ENCODE measurements at places on chromosomes 12 and 14.

DNA sequence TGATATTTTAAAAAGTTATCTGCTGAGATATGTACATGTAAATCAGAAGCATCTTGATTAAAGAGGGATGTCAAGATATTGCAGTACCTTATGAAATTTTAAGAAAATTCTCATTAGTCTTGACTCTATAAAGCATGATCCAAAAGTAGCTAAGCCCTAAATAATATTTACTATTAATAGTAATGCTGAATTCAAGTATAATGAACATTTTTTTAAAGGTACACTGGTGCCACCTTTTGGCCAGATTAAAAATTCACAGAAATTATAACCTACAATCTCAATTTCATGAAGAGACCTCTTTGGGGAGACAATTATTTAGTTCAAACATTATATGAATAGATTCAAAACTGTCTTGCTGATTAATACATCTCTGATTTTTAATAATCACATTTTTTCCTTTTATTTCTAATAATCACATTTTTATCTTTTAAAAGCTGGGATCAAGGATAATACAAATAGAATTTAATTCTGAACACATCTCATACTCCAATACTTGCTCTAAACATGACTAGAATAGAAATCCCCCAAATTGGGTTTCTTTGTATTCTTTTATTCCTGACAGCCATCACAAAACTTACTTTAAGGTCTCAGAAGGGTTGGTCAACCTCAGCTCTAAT is 13.4 kb downstream of the AKAP5 start:
- no peak overlapping the region for H3K27ac ChIP-seq
- no peak overlapping the region for H3K4me3 ChIP-seq
- H3K36me3 ChIP-seq = no peaks in the 10 kb centered on the region
- DNase-seq = no peak
- no peaks in the 10 kb centered on the region for H3K27me3 ChIP-seq
- H3K4me1 ChIP-seq = peaks cover 3% of the 10 kb centered on the region

- no peak overlapping the region for H3K4me3 ChIP-seq
- DNase-seq = no peak
- H3K27me3 ChIP-seq = no peaks in the 10 kb centered on the region
- peak overlapping the region; percentile 99 for H3K27ac ChIP-seq
- H3K36me3 ChIP-seq = no peaks in the 10 kb centered on the region
Observed at GRCh38 chr14:68553311-68553710, 239.6 kb downstream of the ZFP36L1 start.

DNA sequence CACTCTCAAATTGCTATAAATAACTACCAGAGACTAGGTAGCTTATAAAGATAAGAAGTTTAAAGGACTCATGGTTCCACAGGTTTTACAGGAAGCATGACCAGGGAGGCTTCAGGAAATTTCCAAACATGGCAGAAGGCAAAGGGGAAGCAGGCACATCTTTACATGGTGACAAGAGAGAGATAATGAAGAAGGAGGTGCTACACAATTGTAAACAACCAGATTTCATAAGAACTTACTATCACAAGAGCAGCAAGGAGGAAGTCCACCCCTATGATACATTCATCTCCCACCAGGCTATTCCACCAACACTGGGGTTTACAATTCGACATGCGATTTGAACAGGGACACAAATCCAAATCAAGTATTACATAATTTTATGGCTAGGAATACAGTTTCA is 257.7 kb downstream of the BTG1 start:
- H3K27me3 ChIP-seq = no peaks in the 10 kb centered on the region
- H3K4me1 ChIP-seq = no peaks in the 10 kb centered on the region
- no peaks in the 10 kb centered on the region for H3K36me3 ChIP-seq
- DNase-seq = no peak
- no peak overlapping the region for H3K27ac ChIP-seq
- H3K4me3 ChIP-seq = no peak overlapping the region

DNA sequence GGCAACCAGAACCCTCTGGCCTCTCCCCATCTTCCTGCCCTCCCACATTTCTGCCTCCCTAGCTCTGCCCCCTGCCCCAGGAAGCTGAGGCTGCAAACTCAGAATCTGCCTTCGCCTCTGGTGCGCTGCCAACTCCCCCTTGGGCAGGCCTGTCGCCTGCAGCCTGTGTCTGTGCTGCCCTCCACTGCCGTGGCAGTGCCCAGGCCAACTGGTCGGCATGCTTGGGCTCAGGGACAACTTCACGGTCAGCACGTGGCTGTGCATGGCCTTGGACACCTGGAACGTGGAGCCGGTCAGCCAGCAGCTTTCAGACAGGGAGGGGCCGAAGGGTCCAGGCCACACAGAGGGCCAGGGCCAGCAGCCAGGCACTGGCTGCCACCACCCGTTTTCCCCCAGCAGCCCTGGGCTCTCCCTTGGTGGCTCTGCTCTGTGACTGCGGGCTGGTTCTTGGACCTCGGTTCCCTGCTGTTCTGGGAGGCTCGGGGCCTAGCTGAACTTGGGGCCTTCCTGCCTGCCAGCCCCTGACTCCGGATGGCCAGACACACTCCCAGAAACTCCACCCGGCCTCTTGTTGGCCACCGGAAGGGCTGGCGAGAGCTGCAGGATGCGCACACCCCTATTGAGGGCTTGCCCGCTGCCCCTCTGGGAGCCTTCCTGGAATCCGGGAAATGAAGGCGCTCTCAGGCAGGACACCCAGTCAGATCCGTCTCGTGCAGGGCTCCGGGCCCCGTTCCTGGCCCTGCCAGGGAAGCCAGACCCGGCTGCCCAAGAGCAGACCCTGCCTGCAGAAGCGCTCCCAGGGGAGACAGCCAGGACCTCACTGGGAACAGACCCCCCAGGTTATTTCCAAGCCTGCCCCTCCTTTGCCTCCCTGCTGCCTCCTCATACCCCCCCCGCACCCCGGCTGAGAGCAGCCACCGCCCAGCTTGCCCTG is 34.2 kb upstream of the PPP1R13B start:
- no peaks in the 10 kb centered on the region for H3K36me3 ChIP-seq
- peak; percentile 24 for DNase-seq
- no peak overlapping the region for H3K4me3 ChIP-seq

Data from gastrocnemius medialis (tissue), 4 donors.